ENCODE measurements at places on chromosomes 5 and 9. TPM values are rescaled to one million over a fixed set of nuclear protein-coding genes. Genes with fewer than 3 reads are reported as not detected.

DNA sequence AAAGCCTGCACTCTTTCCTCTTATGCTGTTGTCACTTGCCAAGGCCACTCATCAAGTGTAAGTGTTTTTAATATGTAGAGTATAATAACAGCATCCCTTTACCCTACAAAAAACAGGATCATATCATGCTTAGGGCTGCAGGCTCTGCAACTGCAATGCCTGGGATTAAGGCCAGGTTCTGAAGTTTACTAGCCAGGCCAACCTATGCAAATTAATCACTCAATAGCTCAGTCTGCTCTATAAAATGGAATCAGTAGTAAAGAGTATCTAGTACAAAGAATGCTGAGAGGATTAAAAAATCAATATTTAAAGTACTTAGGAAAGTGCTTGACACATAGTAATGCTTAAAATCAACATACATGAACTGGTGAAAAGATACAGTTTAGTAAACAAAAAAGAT is 253.3 kb downstream of the EDIL3 start:
- DNase-seq: no peak

NREP gene
- 825 TPM for polyA plus RNA-seq

GRCh38 chr9:137441289-137441934 is at the start of gene ENTPD8:
Gene ENTPD8 (minus strand): TSS chr9:137441357. CDS start chr9:137438285, 3,072 bp downstream.
- DNase-seq: no peak

DNA sequence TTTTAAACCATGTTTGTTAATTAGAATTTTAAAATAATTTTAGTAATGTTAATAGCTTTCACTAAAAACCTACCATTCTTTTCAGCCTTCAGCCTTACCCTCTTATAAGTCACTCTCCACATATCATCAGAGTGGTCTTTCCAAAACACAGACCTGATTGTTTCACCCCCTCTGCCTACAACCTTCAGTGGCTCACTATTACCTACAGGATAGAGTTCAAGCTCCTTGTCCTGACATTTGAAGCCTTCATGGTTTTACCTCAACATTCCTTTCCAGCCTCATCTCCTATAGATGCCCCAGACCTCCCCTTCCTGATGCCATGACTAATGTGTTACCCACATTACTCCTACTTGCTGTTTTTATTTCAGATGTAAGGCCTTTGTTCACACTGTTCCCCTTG is 27.8 kb upstream of the STRBP start:
- DNase-seq: no peak

DNA sequence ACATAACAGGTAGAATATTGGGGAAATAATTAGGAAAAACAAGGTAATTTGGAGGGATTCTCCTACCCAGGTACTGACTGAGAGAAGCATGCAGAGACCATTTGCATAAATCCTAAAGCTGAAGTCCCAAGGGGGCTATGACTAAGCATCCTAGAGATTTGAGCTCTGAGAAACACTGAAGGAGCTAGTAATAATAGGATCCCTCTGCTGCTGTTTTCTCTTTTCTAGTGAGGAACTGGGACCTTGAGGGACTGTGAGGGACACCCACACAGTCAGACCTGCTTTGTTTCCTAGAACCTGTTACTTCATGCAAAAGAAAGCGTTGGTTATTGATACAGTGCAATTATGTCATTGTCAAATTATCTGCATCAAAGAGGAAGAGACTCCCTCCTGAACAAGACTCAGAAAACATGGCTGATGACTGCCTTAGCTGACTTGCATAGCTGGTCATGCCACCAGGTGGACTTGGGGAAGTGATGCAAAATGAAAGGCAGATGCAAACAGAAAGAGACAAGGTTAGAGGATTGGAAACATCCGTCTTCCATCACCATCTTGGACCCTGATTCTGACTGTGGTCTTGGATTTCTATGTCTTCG is 335.4 kb downstream of the NTRK2 start:
- no peak for DNase-seq

DNA sequence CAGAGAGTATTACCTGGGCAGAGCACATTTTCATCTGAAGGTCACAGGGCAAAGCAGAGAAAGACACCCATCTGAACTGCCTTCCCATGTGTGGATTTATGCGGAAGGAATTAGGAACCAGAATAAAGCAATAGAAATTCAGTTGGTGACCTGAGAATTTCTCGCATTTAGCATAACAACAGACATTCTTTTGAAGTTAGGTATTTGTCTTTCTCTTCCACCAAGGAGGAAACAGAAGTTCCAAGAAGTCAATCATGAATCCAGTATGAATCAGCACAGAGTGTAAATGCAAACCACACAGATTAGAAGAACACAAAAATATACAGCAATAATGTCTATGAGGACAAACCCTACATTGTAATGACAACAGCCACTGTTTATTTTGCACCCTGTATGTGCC is 515.2 kb upstream of the BRINP1 start:
- no peak for DNase-seq
